ENCODE measurements at places on chromosomes 7 and 10.

- no peak for DNase-seq
These were observed at the start of gene ACTL6B for GRCh38 chr7:100655908-100656674. Gene ACTL6B (minus strand): TSS chr7:100656448. CDS start chr7:100656354, 94 bp downstream.

- DNase-seq, result no peak
These were observed 37.0 kb downstream of the KLF6 start for GRCh38 chr10:3747984-3748383.

DNA sequence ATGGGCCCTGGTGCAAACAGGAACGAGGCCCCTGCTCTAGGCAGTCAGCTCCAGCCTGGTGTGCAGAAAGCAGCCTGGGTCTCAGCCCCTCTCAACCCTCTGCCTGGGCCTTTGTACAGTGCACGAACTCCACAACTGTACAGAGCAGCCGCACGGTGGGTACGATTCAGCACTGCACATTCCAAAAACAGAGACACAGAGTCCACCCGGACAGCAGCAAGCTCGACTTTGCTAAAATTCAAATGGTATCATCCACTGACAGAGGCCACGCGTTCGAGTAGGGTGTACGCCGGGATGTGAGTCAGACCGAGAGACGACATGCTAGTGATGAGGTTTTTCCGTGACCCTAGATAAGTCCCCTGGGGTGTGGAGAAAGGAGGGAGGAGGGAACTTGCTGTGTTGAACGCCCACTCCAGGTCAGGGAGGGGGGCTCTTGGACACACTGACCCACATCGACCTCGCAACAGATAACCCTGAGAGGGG, 65.6 kb upstream of the PDGFA start:
- DNase-seq, result no peak

DNA sequence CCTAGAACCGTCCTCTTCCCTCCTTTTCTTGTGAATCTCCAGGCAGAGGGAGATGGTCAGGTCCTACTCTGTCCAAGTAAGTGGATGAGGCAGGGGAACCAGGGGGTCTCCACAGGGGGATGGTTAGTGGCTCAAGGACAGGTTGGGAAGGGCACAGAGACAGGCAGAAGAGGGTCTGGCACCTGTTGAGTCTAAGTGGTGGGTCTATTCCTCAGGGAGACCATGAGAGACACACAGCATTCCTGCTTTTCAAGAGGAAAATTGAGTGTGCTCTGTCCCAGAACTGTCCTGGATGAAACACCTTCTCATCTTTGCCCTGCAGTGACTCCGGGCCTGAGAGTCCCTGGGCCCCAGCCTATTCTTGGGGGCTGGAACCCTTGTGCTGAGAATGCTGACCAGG, 184.8 kb upstream of the GALNT17 start:
- DNase-seq, result no peak

- no peak for DNase-seq
These were observed 537.7 kb downstream of the GRM8 start for GRCh38 chr7:126715076-126715475.

- DNase-seq, result no peak
These were observed 120.3 kb downstream of the BUB3 start for GRCh38 chr10:123274306-123275135.

- DNase-seq, result no peak
These were observed 1.2 kb downstream of the CYREN start for GRCh38 chr7:135169141-135169963.

DNA sequence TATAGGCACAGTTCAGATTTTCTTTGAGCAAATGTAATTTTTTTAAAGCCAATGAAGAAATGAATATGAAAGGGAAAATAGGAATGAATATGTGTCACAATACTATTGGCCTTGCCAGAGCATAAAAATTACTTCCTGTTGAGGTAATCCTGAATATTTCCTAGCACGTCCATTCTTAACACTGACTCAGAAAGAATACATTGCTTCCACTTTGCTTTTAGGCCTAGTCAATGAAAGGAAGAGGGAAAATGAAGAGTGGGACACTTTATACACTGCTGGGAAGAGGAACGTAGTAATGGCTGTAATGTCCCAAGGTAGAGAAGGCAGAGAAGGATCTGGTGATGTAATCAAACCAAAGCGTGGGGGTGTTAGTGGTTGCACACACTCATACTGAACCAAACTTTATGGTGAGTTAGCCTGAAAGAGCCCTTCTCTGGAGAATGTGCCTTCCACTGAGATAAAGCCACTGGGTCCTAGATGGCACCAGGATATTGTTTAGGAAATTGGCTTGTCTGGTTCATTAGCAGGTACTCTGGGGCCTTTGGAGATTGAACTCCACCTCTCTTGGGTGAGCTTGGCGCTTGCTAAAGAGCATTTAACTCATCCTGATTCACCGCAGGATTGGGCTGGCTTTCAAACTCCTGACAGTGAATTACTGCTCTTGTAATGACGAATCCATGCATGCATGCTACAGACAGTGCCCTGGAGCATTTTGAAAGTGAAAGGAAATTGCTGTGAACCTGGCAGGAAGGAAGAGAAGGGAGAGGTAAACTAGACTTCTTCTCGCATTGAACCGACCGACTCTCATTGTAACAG, 254.9 kb downstream of the KIAA1217 start:
- no peak for DNase-seq

DNA sequence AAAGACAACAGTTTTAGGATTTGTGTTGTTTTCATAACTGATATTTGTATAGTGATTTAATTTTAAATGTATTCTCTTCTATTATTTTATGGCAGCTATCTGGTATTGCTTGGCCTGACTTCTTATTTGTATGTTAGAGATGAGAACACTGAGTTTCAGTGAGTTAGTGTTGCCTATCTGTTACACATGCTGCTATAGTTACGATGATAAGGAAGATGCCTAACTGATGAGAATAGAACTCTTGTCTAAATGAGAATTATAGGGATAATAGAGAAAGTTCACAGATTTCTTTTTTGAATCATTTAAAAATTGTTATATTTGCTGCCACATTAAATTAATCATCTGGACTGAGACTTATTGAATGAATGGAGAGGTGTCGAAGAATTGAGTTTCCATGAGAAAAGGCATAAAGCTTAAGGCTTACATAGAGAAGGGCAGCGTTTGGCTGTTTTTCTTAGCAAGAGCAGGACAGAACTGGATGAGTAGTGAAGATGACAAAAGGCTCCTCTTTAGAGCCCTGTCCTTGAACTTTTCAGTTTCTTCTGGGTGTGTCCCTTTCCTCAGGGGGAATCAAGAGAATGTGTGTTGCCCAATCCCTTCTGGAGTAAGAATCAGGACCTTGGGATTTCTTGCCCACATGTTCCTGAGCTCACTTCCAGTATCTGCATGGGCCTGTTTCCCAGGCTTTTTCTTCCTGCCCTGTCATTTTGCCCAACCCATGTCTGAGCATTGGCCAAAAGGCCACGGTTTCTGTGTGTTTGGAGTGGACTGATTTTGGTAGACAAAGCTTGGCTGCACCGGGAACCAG, 195.6 kb upstream of the CSTF2T start:
- no peak for DNase-seq

- DNase-seq, result no peak
These were observed 41.3 kb downstream of the SLC16A12 start for GRCh38 chr10:89494068-89494467.

GRCh38 chr10:120385992-120386391, 71.0 kb upstream of the PLPP4 start:
- DNase-seq, result no peak

DNA sequence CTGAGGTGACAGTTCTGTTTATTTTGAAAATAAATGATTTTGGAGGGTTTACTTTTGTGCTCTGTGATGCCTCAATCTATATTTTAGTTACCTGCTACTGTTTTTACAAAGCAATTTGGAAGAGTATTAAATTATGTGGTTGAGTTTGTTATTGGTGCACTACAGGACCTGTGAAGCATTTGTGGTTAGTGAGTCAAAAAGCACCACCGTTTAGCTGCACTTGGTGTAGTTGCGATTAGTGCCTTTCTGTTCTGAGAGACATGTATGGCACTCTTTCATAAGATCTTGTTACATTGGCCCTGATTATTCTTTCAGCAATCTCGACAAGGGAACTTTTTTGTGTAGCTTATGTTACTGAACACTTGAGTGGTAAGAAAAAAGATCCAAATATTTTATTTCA, 132.2 kb downstream of the BBS9 start:
- no peak for DNase-seq

GRCh38 chr7:66631471-66631870, 2.8 kb downstream of the KCTD7 start:
- DNase-seq, result no peak

GRCh38 chr7:41877118-41877517, 174.2 kb upstream of the INHBA start:
- no peak for DNase-seq

- no peak for DNase-seq
These were observed 115.1 kb downstream of the GNAI1 start for GRCh38 chr7:80249619-80250295.

DNA sequence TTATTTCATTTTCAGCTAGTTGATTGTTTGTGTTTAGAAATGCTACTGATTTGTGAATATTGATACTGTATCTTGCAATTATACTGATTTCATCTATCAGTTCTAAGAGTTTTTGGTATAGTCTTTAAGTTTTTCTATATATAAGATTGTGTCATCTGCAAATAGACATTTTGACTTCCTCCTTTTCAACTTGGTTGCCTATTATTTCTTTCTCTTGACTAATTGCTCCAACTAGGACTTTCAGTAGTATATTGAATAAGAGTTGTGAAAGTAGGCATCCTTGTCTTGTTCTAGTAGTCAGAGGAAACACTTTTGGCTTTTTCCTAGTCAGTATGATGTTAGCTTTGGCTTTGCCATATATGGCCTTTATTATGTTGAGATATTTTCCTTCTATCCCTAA, 20.4 kb downstream of the PHTF2 start:
- DNase-seq, result no peak

DNA sequence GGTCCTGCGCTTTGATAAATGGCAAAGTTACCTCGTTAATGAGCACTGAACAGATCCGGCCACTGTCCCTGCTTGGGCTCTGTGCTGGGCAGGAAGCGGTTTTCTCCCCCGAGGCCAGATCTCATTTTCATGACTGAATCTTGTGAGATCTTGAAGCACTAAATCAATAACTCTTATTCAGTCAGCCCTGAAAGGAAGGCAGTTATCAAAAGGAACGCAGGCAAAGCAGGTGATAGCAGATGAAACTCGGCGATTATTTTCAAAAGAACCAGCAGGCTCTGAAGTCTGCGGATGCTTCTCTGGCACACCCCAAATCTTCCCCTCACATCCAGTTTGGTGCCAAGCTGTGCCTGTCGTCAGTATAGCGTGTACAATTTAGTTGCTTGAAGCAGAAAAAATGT, 228.7 kb downstream of the BAMBI start:
- DNase-seq, result no peak

DNA sequence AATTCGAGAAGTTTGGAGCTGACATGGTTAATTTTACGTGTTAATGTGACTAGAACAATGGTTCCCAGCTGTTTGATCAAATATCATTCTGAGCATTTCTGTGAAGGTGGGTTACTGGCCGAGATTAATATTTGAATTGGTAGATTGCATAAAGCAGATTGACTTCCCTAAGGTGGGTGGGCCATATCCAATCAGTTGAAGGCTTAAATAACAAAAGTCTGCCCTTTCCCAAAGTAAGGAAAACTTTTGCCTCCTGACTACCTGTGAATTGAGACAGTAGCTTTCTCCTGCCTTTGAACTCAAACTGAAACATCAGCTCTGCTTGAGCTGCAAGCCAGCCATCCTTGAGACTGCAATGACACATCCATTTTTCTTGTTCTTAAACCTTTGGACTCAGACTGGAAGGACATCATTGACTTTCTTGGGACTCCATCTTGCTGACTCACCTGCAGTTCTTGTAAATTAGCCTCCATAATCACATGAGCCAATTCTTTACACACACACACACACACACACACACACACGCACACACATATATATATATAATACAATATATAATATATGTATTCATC, 63.1 kb upstream of the LRRTM3 start:
- DNase-seq, result no peak

DNA sequence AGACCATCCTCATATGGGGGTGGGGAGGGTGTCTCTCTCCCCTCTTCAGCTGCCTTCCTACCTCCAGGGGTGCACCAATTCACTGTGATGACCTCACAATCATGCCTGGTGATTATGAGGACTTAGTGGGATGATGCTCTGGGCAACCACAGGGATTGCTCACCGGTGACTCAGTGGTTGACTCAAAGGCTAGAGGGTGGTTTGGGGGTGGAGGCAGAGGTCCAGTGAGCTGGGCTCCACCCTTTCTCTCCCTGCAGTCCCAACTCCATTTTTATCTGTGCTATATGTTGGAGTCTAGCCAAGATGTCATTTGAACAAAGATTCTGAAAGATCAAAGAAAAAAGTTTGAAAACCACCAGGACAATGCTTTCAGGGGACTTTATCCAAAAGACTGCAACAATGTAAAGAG, 286.9 kb downstream of the KCNMA1 start:
- no peak for DNase-seq

GRCh38 chr10:65968871-65969270, 957.0 kb upstream of the LRRTM3 start:
- DNase-seq, result no peak

- no peak for DNase-seq
These were observed 13.1 kb downstream of the PHTF2 start for GRCh38 chr7:77811516-77812289.

GRCh38 chr7:23044581-23044980, 30.7 kb upstream of the HYCC1 start:
- no peak for DNase-seq

- no peak for DNase-seq
These were observed 392.1 kb upstream of the PODXL start for GRCh38 chr7:131948434-131949053.

DNA sequence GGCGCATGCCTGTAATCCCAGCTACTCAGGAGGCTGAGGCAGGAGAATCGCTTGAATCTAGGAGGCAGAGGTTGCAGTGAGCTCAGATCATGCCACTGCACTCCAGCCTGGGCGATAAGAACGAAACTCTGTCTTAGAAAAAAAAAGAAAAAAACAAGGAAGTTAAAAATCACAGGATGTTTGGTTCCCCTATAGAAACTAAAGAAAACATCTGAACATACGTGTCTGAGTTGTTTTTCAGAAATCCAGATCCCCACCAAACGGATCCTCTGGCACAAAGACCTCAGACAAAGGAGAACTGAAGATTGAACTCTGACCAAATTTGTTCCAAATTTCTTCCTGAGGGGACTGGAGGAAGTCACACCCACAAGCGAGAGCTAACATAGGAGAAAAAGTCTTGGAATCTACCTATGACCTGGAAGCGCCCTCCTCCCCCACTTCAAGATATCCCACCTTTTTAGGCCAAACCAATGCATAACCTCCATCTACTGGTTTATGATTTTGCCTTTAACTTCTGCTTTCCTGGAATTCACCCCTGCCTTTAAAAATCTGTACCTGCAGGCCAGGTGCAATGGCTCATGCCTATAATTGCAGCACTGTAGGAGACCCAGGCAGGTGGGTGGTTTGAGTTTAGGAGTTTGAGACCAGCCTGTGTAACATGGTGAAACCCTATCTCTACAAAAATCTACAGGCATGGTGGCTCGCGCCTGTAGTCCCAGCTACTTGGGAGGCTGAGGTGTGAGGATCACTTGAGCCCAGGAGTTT, 19.7 kb upstream of the SIRT1 start:
- DNase-seq, result no peak

DNA sequence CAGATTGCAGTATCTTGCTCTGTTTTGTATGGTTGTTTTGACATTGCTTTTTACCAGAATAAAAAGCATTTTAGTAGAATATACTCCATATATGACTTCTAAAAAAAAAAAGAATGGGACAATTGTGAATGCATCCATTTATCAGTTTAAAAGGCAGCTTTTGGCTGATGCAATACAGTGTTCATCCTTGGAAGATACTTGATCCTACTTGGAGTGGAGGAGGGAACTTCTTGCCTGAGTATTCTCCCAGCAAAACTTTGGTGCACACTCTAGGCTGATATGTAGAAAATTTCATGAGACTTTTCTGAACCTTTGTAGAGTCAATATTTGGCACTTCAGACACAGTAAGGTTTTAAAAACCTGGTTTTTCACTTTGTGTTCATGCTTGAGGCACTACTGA, 40.2 kb downstream of the WDR11 start:
- DNase-seq, result no peak

Data from stimulated activated CD4-positive, alpha-beta T cell treated with anti-CD3 and anti-CD28 coated beads, Interleukin-1b, Interleukin-23, amount 100 ng/mL, for 1 hour (primary cell).